NCI-H1105 (cell line): ENCODE measurements at places on chromosomes 7 and 10.

- no peak for DNase-seq
Measured at GRCh38 chr10:4138146-4138721, 353.2 kb upstream of the KLF6 start.

DNA sequence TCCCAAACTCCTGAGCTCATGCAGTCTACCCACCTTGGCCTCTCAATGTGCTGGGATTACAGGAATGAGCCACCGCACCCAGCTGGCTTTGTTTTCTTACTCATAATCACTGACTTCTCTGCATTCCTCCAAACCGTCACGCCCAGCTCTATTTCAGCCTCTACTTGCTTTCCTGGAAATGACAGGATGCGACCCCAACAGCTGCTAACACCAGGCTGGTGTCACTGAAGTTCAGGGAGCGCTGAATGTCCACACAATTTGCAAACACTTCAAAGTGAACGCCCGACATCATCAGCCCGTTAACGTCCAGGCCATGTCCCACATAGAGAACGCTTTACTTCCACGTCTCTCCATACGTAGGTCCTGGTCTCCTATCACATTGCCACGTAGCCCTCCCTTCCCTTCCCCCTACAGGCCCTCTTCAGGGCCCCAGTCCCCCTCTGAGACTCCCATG, 12.8 kb upstream of the PROSER2 start:
- DNase-seq, result no peak

DNA sequence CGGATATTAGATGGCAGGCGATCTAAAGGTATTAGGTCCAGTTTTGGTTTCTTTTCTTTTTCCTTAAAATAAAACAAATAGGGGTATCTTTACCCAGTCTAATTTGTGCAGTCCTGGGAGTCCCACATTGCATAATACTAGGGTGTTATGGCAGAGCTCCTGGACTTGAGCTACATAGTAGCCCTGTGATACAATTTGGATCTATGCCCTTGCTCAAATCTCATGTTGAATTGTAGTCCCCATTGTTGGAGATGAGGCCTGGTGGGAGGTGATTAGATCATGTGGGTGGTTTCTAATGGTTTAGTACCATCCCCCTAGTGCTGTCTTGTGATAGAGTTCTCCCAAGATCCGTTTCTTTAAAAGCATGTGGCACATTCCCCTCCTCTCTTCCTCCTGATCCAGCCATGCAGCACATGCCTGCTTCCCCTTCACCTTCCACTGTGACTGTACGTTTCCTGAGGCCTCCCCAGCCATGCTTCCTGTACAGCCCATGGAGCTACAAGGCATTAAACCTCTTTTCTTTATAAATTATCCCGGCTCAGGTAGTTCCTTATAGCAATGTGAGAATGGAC, 141.9 kb downstream of the RPS24 start:
- DNase-seq, result no peak

- DNase-seq, result no peak
Measured at GRCh38 chr10:6058682-6059475, 3.3 kb downstream of the IL2RA start.

DNA sequence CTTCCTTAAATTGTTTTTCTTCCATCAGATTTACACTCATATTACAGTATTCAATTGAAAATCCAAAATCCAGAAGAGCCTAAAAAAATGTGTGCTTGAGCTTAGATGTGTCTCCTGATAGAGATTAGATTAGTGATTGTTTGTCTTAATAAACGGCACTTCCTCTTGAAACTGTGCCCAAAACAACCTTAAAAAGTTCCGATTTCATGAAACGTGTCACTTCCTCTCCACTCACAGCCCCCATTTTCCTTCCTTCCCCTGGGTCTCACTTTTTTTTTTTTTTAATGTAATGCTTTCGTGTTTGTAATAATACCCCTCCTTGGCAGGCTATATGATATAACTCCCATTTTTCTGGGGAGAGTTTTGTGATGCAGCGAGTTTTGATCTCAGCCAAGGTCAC, 114.8 kb upstream of the ADO start:
- DNase-seq, result no peak

- DNase-seq, result no peak
Measured at GRCh38 chr7:69862413-69863064, 264.3 kb downstream of the AUTS2 start.

DNA sequence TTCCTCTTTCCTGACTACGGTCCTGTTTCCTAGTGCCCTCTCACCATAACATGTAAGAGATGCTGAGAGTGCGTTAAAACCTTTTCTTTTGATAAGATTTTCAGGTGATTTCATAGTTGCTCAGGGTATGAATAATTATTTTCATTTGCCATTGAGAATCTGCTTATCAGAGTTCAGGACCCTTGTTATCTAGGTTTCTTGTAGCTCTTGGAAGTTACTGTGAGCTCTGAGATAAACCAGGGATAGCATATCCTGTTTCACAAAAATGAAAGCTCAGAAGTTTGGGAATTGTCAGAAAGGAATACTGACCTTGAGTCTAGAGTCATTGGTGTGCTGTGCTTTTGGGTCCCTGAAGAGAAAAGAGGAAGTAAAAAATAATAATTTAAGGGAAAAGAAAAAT, 76.8 kb upstream of the PRKG1 start:
- DNase-seq, result no peak

DNA sequence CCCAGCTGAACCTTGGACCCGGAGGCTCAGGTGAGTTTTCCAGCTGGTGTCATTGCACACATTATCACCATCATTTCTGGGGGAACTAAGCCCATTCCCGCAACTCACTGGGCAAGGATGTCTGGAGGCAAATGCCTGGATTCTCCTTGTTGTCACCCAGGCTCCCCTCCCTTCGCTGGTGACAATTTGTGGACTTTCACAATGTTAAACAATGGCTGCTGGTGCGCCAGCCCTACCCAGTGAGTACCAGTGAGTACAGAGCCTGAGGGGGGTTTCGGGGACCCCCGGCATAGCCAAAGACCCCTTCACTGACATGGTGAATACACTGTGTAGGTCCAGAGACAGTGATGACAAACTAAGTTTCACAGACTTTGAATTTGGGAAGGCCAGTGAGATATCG, 189.2 kb downstream of the ADARB2 start:
- no peak for DNase-seq

- DNase-seq, result no peak
Measured at GRCh38 chr10:9038146-9038714, 983.7 kb downstream of the GATA3 start.

DNA sequence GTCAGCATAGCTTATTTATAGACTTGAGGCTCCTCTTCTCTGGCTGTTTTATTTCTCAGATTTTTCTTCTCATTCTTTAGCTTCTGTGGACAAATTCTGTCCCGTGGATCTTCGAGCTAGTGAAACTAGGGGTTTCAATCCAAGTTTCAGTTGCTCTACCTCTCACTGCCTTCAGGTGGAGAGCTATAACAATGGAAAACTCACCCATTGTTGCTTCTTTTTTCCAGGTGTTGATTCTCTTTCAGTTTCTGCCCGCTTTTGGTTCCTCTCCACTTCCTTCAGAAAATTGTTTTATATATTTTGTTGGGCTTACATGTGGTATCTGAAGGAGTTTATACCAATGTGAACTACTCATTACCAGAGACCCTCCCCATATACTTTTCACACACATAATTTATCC, 266.1 kb downstream of the TCF7L2 start:
- DNase-seq, result no peak

GRCh38 chr7:88868456-88868855, 72.9 kb upstream of the TEX47 start:
- DNase-seq, result no peak

GRCh38 chr10:78745441-78745840, 323.3 kb upstream of the ZMIZ1 start:
- DNase-seq, result no peak

- peak; percentile 52 for DNase-seq
Measured at GRCh38 chr7:30135301-30136116, 723 bp downstream of the MTURN start.

DNA sequence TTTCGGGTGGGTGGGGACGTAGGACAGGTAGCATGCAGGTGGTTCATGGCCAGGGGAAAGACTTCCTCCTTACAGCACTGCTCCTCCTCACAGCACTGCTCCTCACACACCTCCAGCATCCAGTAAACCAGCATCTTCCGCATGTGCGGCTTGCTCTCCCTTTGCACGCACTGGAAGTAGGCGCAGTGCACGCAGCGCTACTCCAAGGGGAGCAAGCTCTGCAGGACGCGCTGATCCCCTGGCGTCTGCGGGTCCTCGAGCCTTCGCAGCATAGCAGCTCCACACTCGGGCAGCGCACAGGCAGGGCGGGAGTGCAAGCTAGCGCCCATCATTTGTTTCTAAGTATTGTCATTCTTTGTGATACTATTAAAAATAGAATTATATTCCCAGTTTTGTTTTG, 30.5 kb upstream of the MAP3K8 start:
- no peak for DNase-seq

- no peak for DNase-seq
Measured at GRCh38 chr10:75395066-75395931, 6.3 kb downstream of the ZNF503 start.

DNA sequence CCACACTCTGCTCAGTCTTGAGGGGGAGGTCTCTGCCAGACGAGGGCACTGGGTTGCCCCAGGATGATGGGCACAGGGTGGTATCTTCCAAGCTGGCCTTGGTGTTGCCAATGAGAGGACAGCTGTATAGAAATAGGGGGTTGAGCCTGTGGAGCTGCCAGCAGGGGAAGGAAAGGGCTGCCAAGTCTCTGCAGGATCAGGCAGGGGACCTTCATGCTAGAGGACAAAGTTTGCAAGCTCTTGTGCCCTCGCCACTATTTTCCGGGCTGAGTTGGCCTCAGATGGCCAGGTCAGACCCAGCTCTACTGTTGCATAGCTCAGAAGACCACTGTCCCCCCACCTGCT, 68.7 kb downstream of the ARHGAP22 start:
- DNase-seq, result no peak

DNA sequence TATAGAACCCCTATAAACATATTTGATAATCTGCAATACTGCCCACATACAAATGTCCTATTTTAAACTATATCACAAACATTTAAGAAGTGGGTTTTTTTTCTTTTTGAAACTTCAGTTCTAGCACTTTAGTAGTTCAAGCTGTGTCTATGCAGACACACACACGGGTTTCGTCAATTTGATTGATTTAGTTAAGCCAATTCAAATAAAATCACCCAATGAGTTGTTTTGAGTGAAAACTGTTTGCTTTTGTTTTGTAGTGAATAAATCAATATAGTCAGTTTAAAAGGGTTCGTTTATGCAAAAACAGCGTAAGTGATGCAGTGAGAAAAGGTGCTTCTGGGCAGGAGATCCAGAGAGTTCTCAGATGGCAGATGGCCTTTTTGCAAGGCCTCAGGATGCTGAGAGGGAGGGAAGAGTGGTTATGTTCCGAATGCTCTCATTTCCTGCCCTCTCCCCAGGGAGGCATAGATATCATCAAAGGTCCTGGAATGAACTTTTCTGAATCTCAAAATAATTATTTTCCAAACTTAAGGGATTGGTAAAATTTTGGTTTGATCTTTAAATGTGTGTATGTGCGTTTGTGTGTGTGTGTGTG, 102.7 kb downstream of the AGMO start:
- no peak for DNase-seq

DNA sequence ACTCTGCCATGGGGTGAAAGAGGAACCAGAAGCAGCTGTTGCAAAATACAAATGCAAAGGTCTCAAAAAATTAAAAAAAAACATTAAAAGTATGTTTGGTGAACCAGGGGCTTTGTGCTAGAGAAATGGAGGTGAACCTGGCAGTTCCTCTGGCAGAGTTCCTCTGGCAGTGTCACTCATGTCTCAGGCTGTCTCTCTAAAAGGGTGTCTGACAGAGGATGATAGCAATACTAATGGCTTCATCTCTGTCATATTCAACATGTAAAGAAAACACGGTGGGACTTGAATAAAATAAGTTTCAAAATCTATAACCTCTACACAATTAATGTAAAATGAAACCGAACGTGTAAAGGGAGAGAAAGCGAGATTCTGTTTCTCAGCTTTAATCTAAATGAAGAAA, 375.7 kb upstream of the VWC2 start:
- no peak for DNase-seq

DNA sequence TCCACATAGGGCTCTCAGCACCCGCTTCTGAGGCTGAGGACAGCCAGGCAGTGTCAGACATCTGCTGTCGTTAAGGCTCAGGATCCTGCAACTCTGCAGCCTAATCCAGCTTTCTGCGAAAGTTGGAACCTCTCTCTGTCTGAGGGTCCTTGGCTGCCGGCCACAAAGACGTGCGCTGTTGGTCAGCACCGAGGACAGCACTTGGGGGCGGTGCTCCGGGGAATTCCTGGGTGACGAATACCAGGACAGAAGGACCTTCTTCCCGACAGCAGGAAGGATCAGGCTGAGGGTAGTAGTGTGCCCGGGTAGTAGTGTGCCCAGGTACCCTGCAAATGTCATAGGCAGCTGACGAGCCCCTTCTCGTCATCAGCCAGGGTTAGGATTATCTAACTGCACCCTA, 16.0 kb upstream of the RASGEF1A start:
- no peak for DNase-seq

- DNase-seq, result no peak
Measured at GRCh38 chr7:125375942-125376341, 446.3 kb upstream of the POT1 start.

DNA sequence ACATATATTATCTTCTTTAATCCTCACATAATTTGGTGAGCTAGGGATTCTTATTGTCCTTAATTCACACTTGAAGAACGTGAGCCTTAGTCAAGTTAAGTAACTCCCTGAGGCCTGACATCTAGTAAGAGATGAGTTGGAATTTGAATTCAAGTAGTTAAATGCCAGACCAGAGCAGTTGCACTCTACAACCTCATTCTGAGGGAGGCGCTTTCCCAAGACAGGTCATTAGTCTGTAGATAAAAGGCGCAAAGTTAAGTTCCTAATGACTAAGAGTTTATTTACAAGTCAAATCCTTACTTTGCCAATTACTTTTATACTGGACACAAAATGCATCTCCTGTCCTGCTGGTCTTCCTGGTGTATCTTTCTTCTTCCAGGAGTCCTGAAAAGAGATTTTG, 3.6 kb upstream of the EXOC6 start:
- DNase-seq, result no peak

DNA sequence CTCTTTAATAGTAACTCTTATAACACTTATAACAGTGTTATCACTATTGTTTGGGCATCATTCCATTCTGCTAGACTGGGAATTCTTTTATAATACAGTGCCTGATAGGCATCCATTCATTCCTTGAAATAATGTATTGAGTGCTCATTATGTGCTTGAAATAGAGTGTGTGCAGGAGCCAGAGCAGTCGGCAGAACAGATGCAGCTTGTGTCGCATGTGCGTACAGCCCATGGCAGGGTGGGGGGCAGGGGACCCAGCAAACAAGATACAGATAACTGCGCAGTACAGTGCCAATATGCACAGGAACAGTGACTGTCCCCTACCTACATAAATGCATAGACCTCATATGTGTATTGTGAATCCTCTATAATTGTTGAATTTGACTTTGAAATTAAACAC, 99.3 kb downstream of the KAT6B start:
- no peak for DNase-seq

DNA sequence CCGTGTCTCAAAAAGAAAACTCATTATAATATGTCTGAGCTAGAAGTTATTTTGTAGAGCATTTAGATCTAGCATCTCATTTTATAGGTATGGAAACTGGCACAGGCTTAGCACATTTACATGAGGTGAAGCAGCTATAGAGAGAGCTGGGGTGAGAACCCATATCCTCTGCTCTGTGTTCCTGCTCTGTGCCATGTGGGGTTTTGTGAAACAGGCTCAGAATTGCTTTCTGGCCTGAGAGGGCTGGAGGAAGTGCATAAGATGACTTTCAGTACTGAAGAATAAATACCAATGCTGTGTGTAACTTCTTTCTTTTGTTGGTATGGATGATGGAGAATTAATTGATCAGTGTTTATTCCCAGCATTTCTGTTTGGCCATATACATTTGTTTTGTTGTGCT, 159.1 kb downstream of the LRRC4 start:
- DNase-seq, result no peak

- DNase-seq, result no peak
Measured at GRCh38 chr7:137970253-137970975, 31.5 kb downstream of the CREB3L2 start.

GRCh38 chr7:155847821-155848435, 35.7 kb upstream of the SHH start:
- DNase-seq, result no peak
